Neural crest cell (in vitro differentiated cells): ENCODE measurements at places on chromosomes 2 and 18. TPM values are rescaled to one million over a fixed set of nuclear protein-coding genes. Genes with fewer than 3 reads are reported as not detected.

Gene SF3B6
- 89.5 and 94.3 TPM in 2 replicates for total RNA-seq

Gene VAPA
- 125 and 126 TPM in 2 replicates for total RNA-seq

GRCh38 chr2:70141902-70142589 lies 48.8 kb downstream of the C2orf42 start:
- peak; percentile 45 for DNase-seq

DNA sequence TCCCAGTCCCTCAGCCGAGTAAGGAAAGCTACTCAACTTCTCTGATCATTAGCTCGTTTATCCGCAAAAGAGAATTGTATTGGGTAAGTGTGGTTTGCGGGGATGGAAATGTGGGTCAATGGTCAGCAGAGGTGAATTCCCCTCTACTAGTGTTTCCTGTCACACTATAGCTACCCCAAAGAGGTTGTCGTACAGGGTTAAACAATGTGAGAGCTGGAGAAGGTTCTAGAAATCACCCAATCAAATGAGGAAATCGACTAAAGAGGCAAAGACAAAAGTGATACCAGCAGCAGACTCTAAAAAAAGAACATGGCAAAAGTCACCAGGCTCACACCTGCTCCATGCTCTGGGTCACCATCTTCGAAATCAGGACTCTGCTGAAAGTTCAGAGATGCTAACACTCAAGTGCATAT lies 144.7 kb upstream of the ITGA4 start:
- DNase-seq = no peak

GRCh38 chr2:200264631-200265030 lies 41.9 kb upstream of the SPATS2L start:
- DNase-seq = no peak

Gene POTEI
- total RNA-seq = 1.1 and 1.3 TPM in 2 replicates

DNA sequence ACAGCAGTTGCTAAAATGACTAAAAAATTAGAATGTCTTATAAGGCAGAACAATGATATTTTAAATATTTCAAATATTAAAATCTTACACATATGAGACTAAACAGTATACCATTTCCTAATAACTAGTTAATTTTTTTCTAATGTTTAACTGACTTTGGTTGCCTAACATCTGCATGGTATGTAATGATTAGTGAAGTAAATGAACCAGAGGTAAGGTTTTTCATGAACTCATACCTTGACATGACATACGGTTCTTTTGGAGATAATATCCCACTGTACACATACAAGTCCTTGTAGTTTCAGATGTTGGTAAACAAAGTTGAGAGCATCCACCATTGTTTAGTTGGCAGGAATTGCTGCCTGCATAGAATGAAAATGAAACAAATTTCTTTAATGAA lies 1360.2 kb downstream of the LRP1B start:
- no peak for DNase-seq

DNA sequence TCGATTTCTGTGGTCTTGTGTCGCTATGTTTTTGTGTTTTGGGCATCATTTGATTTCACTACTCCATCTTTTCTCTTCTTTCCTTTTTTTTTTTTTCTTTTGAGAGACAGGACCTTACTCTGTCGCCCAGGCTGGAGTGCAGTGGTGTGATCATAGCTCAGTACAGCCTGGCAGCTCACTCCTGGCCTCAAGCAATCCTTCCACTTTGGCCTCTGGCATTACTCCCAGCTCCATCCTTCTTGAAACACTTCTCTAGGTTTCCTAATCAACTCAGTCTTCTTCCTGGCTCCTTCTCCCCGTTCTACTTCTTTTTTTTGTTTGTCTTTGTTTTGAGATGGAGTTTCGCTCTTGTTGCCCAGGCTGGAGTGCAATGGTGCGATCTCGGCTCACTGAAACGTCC lies 26.5 kb downstream of the TCF23 start:
- DNase-seq = no peak

- DNase-seq = no peak
Measured at GRCh38 chr2:147542351-147542750, 302.5 kb upstream of the ACVR2A start.

DNA sequence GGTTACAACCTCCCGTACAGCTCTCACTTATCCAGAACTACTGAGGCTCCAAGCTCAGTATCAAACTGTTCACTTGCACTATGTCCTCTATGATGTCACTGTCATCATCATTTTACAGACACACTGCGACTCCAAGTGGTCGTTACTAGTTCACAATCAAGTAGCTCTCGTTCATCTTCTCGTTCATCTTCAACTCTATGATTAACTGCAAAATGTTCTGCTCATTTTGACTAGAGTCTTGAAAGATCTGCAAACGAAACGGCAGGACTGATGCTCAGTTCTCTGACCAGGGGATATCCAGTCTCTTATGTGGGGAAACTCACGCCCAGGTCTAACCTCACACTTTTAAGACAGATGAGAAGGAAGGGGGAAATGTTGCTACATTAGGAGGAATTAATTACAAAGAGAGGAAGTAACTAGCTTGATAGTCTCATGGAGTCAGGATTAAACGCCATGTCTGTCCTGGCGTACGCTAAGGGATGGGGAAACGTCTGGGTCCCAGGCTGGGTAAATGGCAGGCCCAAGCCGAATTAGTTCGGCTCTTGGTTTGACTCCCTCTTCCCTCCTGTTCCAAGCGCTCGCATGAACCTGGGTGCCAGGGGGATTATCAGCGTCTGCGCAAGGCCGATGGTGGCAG lies 794 bp upstream of the CHCHD5 start:
- DNase-seq = no peak

DNA sequence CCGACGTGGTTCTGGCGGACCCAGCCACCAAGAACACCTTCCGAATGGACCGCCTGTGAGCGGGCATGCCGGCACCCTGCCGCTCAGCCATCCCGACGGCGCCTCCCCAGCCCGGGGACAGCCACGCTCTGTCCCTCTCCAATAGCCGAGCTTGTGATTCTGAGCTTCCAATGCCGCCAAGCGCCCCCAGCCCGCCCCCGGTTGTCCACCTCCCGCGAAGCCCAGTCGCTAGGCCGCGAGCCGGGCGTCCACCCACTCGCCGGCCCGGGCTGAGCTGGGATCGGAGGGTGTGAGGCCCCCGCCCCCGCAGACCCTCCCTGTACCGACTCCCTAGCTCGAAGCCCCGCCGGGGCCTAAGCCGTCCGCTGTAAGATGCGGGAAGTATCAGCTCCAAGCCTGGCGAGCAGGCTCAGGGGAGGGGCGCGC lies 1195.1 kb upstream of the CHAC2 start:
- no peak for DNase-seq

DNA sequence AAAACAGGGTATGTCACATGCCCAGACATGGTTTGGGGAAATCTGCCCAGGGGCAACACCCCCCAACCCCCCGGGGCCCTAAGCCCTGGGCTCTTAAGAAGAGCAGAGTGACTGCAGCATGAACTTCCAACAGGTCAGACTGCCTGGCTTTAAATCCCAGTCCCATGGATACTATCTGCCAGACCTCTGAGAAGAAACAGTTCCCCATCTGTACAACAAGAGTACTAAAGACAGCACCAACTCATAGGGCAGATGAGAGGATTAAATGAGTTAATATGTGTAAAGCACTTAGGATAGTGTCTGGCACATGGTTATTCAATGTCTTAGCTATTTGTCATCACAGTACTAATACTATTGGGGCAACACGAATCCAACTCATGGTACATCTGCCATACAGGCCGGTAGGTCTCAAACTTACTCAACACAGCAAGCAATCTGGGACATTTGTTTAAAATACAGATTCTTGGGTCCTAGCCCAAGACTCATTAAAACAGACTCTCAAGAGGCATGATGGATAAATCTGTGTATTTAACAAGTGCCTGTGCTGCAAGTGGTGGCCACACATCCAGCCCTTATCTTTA lies 23.4 kb downstream of the CDH2 start:
- no peak for DNase-seq

Gene NGEF
- 0.96 and 1.5 TPM in 2 replicates for total RNA-seq

Gene XIRP2
- total RNA-seq = 0.05 TPM in 1 of 2 replicates, not detected in the other

DNA sequence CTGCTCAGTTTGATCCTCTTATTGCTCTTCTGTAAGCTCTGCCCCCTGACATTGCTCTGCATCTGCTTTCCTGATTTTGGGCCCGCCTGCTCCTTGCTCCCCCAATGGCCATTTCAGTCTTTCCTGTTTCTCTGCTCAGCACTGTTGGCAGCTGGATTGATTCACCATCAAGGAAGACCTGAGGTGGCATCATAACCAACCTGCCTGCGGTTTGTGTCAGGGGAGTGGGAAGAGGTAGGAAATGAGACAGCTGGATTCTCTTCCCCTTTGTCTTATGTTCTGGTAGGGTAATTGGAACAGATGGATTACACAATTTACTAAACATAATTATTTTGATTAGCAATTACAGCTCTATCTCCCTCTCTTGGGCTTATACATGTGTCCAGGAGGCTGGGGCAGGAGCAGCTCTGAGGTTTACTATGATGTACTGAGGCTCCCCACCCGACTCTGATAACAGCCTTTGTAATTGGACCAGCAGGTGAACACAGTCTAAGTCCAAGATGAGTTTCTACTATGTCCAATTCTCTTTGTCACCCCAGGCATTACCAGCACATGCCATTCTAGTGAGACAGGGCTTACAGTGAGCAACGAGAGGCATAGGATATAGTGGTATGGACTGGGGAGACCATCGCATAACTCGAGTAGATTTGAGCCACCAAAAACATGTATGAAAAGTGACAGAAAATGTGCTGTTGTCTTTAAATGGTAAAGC lies 151.8 kb upstream of the MMADHC start:
- no peak for DNase-seq

GRCh38 chr2:86211033-86211795 lies 12.0 kb downstream of the MRPL35 start:
- no peak for DNase-seq

- no peak for DNase-seq
Measured at GRCh38 chr2:67437114-67437513, 40.0 kb downstream of the ETAA1 start.

Gene HOXD13
- not detected in 2 replicates for total RNA-seq

DNA sequence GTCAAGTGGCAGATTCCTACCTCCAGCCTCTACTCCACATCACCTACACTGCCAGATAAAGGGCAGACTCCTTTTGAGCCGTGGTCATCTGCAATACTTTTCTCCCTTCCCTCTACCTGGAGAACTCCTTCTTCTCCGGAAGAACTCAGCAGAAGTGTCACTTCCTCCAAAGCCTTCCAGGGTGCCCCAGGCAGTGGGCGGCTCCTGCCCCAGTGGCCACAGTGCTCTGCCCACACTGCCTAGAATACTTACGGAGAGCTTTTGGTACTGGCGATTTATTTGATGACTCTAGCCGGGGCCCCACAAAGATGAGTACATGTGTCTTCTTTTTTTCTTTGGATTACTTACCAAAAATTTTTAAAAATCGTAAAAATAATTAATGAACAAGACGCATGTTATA lies 39.7 kb downstream of the FOSL2 start:
- no peak for DNase-seq

- no peak for DNase-seq
Measured at GRCh38 chr2:10877651-10878111, 34.1 kb upstream of the KCNF1 start.

- DNase-seq = no peak
Measured at GRCh38 chr2:190572246-190572645, 37.7 kb upstream of the NEMP2 start.

GRCh38 chr2:236512267-236512666 lies 57.4 kb upstream of the ACKR3 start:
- no peak for DNase-seq

DNA sequence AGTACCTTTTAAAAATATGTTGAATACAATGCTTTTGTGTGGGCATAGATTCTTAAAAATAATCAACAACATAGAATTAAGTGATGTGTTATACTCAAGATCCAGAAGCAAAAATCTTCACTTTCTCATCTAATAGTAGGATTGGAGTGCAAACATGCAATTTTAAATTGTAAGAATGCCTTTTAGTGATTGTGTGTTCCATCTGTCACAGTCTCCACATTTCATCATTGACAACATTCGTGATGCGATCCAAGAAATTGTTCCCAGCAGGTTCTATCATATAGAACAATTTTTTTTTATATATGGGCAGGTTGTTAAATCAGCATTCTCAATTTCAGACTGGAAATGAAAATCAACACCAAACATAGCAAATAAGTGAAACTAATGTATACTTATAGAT lies 1671.8 kb upstream of the SLC39A10 start:
- no peak for DNase-seq

- no peak for DNase-seq
Measured at GRCh38 chr2:68663371-68664156, 20.2 kb downstream of the PROKR1 start.

Gene BOLL
- total RNA-seq = not detected in 2 replicates

DNA sequence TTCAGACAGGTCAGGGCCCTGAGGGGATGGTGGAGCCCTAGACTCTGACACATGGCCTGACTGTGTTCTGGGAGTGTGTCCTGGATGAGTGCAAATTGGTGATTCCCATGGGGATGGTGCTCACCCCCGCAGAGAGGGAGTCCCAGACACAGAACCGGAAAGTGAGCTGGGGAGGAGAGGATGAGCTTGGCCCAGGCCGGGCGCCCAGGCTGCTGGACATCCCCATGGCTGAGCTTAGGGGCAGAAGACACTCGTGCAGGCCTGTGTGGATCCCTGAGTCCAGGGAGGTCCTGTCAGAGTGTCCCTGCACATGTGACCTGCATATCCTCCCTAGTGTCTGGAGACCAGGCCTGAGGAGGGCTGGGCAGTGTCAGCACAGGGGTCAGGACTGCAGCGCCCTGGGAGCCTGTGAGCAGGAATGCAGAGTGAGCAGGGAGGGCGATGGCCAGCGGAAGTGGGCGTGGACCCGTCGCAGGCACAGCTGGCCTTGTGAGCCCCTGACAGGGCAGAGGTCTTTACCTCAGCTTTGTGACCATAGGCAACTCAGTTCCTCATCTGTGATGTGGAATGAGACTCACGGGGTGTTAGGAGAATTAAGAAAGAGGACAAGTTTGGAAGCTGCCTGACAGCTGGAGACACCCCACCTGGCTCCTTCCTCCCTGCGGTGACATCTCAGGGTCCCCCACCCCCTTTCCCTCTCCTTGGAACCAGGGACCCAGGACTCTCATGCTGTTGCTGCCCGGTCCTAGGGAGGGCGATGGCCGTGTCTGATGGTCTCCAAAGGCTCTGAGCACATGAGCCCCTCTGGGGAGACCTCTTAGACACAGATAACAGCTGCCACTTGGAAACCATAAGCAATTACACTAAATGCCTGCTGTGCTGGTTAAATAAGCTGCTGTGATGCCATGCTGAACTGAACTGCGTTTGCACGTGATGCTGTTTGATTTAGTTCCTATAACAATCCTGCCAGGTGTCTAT lies 62.6 kb upstream of the HS6ST1 start:
- DNase-seq = peak; percentile 48

- no peak for DNase-seq
Measured at GRCh38 chr18:79720359-79720733, 40.7 kb downstream of the CTDP1 start.
